ENCODE measurements at places on chromosomes 7 and 10.

- DNase-seq = no peak
Observed at GRCh38 chr7:15341817-15342216, 220.0 kb downstream of the AGMO start.

GRCh38 chr7:99876933-99877332 lies at the start of gene OR2AE1:
Gene OR2AE1, minus strand, starts transcription at chr7:99877033. Its CDS starts 0 bp downstream, at chr7:99877033.
- no peak for DNase-seq

DNA sequence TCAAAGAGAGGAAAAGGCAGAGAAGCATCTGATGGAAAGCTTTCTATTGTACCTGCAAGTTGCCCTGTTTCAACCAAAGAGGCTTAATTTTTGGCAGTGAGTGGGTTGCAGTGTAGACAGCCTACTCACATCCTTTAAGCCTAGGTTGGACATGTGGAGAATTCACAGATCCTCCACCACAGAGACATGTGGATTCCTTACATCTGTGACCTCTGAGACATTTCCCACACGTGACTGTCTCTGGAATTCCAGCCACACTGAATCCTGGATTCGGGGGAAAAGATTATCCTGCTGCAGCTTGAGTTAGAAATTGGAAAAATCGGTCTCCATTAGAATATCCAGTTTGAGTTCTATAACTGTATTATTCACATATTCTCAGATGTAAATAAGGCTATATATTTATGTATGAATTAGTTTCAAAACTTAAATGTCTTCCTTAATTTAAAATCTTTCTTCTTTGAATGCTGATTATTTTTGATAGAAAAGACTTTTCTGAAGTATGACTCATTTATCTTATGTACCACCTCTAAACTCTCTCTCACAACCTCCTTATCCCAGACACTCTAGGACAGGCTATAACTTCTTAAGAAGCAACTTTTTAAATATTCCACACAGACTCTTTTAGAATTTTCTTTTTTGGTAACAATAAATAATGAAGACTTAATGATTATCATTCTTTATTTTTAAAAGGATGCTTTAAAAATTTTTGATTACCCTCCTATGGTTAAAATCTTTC lies 123.3 kb downstream of the TWIST1 start:
- no peak for DNase-seq

DNA sequence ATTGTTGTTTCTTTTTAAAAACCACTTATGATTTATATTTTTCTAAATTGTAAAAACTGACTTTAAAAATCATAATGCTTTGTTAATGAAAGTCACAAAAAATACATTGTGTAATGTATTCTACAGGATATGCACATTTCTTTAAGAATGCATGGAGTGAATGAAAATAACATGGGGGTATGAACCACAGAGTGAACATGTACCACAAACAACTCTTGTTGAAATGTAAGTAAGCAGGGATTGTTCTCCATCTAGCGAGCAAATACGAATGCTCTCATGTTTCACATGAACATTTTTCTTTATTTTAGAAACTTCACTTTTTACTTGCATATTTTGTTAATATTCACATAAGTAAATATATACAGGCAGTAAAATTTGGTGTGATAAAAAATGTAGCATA lies 35.6 kb upstream of the LAMB4 start:
- no peak for DNase-seq

DNA sequence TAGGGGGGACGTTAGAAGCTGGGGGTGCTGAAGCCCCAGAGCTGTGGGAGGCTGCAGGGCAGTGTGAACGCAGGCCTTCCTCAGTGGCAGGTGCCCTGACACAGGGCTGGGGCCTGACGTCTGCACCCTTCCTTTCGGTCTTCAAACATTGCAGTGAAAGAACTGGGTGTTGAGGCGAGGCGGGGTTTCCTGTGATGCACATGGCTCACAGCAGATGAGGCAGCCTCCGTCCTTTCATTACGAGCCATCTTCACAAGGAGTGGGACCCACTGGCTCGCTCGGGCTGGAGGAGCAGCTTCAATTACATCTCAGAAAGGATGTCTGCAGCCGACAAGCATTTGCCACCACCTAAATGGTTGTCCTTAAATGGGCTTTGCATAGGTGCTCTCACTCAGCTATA lies 180.3 kb upstream of the SHH start:
- DNase-seq = no peak

DNA sequence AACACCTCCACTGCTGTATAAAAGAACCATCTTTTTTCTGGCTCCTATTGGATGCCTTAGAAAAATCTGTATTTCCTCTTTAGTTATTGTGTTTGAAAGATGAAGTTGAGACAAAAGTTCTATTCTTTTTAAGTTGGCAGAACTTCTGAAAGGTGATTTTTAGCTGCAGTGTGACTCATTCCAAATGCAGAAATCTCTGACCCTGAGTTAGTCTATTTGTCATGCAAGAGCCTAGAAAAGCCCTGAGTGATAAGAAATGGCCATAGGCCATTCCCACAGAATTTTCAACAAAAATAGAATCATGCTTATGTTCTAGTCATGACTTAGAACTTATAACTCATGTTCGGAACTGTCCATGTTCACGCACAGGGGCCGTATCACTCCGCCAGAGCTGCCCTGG lies 89.1 kb downstream of the EGFR start:
- DNase-seq = no peak

GRCh38 chr7:105971845-105972244 lies 8.8 kb downstream of the CDHR3 start:
- DNase-seq = no peak

- DNase-seq = no peak
Observed at GRCh38 chr7:1081336-1081735, 6.6 kb upstream of the GPER1 start.

GRCh38 chr7:130452951-130453350 lies 12.1 kb upstream of the CEP41 start:
- no peak for DNase-seq

DNA sequence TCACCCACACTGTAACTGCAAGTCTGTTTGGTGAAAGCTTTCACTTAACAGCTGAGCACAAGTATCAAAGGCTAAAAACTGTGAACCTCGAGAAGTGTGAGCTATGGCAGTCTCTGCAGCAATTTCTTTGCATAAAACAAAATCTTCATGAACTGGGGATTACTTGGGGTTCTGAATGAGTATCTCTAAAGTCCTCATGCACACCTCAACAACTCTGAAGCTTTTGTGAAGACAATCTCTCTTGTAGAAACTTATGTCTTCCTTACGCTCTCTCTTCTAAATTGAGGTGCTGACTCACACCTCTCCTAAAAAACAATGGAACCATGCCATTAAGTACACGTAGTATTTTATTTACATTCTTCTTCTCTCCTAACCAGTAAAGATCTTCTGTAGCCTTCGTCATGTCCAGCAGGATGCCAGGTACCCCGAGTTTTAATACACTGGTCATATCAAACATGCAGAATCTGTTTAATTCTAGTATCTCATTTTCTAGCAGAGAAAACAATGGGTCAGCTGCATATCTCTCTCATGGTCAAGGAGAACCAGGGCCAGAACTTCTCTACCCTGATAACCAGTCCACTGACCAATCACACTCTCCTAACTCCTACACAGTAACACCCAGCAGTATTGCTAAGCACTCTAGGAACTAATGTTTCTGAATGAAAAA lies 76.9 kb downstream of the UBE2H start:
- no peak for DNase-seq

DNA sequence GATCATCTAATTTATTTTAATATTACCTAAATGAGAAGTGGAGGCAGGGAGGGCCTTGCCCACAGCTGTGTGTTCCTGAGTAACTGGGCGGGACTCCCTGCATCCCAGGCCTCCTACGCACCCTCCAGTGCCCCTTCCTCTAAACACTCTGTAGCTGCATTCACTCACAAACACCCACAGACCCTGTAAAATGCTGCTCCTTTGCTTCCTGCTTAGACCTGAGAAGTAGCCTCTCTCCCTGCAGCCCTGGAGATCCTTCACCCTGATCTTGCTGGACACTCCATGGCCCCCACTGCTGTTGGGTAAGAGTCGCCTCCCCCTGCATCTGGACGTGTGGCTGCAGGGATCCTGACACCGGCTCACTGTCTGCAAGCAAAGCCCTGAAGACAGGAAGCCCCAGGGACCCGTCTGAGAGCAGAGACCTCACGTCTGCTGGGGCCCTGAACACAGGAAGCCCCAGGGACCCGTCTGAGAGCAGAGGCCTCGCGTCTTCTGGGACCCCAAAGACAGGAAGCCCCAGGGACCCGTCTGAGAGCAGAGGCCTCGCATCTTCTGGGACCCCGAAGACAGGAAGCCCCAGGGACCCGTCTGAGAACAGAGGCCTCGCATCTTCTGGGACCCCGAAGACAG lies 589.8 kb downstream of the DNAJB6 start:
- DNase-seq = no peak

DNA sequence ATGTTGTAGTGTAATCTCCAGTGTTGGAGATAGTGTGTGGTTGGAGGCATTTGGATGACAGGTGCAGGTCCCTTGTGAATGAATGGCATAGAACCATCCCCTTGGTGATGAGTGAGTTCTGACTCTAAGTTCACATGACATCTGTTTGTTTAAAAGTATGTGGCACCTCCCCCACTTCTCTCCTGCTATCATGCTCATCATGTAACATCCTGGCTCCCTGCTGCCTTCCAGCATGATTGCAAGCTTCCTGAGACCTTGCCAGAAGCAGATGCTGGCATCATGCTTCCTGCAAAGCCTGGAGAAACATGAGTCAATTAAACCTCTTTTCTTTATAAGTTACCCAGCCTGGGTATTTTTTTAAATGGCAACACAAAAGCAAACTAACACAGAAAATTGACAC lies 499.0 kb upstream of the SEMA3D start:
- no peak for DNase-seq

DNA sequence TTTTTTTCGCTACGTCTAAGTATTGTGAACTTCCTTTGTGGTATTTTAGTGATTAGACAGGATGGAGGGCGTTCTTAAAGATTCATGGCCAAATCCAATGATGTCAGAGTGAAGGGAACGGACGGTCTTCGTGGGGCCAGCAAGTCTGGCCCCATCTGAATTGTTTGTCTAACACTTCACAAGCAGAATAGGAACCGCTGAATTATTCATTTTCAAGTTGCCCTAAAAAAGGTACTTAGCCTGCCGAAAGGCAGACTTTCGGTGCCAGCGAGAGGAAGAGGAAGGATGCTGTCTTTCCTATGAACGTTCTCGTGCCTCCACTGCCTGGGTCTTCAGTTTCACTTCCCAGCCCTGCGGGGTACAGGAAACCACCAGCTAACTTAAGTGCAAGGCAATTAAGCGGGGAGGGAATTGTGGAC lies 145.7 kb upstream of the SH2B2 start:
- DNase-seq = peak; percentile 9

- DNase-seq = no peak
Observed at GRCh38 chr10:871951-872403, 59.5 kb downstream of the LARP4B start.

GRCh38 chr7:123673752-123674398 lies 18.2 kb downstream of the LMOD2 start:
- DNase-seq = no peak

DNA sequence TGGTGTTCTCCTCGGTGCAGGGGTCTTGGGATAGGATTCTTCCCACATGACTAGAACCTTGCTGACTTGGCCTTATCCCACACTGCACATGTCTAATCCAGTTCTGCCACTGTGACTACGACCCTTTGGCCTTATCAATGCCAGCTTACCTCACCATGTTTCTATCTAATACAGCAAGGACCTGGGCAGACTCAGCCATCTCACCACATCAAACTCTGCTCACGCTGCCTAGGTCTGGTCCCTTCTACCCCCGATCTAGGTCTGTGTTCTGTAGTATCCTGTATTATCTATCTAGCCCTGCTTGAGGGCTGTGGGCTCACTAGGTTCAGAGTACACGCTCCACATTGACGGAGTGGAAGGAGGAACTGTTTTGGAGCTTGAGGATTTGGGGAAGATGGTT lies 282.4 kb downstream of the HPSE2 start:
- no peak for DNase-seq

DNA sequence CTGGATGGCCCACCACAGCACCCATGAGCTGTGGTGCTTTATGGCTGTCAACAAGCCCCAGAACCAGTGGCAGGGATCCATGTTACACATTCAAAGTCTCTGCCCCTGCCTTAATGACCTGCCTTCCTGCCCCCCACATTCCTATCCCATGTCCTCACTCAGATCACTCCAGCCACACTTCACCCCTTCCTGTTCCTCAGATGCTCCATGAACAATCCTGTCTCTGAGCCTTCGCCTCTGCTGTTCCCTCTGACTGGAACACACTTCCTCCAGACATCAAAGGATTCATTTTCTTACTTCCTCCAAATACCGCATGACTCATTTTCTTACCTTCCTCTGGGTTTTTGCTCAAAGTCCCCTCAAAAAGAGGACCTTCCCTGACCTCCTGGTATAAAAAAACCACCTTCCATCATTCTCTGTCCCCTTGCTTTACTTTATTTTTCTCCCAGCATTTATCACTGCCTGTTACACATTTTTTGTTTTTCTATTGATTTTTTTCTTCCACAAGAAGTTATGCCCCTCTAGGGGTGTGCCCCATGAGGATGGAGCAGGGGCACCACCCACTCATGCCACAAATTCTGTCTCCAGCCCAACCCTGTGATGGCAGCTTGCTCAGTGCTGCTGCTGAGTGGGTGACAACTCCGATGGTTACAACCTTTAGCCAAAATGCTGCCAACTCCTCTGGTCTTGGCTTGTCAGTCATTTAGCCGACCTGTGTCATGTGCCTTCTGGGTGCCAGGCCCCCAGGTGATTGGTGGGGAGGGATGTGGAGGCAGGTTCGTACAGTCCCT lies 18.2 kb downstream of the COL13A1 start:
- no peak for DNase-seq

GRCh38 chr10:70850097-70850496 lies 34.3 kb downstream of the SGPL1 start:
- DNase-seq = no peak

DNA sequence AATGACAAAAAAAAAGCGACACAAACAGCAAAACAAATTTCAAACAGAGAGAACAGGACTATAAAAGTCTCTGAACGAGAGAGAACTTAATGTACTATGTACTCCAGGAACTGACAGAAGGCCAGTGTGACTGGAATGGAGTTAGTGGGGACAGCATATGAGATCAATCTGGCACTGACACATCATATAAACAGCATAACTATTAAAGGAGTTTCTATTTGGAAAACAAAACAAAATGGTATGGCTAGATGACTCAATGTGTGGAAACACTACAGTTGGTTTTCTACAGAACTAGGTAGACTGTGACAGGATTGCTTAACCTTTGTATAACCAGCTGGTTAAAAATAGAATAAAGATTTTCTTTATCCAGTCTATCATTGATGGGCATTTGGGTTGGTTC lies 232.9 kb upstream of the KAT6B start:
- no peak for DNase-seq

DNA sequence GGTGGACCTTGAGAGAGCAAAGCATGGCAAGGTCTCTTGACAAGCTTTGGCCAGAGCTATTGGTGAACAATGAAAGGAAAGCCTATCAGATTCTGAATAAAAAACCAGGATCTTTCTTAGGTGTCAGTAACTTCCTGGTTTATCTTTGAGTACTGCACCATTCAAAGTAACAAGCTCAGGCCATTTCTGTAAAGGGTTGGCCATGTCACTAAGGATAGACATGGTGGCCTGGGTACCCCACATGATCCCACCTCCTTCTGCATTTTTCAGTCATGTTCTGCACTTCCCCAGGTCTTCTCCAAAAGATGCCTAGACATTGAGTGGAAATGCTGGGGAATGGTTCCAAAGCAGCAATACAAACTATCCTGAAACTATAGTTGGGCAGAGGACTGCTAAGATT lies 242.0 kb downstream of the ARHGAP12 start:
- no peak for DNase-seq

Data from CD4-positive, alpha-beta T cell treated with Interleukin-6 at 100 ng/mL for 8 hours (primary cell).